Ascending aorta (tissue), 2 donors: ENCODE measurements at places on chromosomes 16 and 17. TPM values are rescaled to one million over a fixed set of nuclear protein-coding genes. Genes with fewer than 3 reads are reported as not detected.

MAP2K6 gene
- total RNA-seq: 6.7 TPM

SOX8 gene
- total RNA-seq: 18.9 TPM

YPEL3 gene
- 98.6 TPM for total RNA-seq

CFAP97D1 gene
- not detected for total RNA-seq

CBFA2T3 gene
- 32.8 TPM for total RNA-seq

PRSS53 gene
- 7.5 TPM for total RNA-seq

HSD17B2 gene
- not detected for total RNA-seq

RCVRN gene
- not detected for total RNA-seq

TNFRSF13B gene
- not detected for total RNA-seq

CSH1 gene
- total RNA-seq: not detected

NXN gene
- 67.3 TPM for total RNA-seq

COPZ2 gene
- total RNA-seq: 155 TPM

B4GALNT2 gene
- not detected for total RNA-seq

DNASE1L2 gene
- total RNA-seq: not detected

SHCBP1 gene
- total RNA-seq: 0.11 TPM

AKTIP gene
- 58.0 TPM for total RNA-seq

NUP85 gene
- total RNA-seq: 38.1 TPM

COX11 gene
- total RNA-seq: 19.6 TPM

CNGB1 gene
- total RNA-seq: not detected

NLRP1 gene
- 67.7 TPM for total RNA-seq

TEPSIN gene
- total RNA-seq: 117 TPM

PRDM7 gene
- total RNA-seq: not detected

SUMO2 gene
- 23.9 TPM for total RNA-seq
